Stimulated activated CD8-positive, alpha-beta memory T cell treated with anti-CD3 and anti-CD28 coated beads, Interleukin-4, amount 100 ng/mL, for 4 hours (primary cell): ENCODE measurements at places on chromosomes 5 and 9.

GRCh38 chr9:118269623-118270022 is 565.4 kb downstream of the TLR4 start:
- DNase-seq, result no peak

- no peak for DNase-seq
Measured at GRCh38 chr5:80777347-80778287, 122.8 kb upstream of the DHFR start.

DNA sequence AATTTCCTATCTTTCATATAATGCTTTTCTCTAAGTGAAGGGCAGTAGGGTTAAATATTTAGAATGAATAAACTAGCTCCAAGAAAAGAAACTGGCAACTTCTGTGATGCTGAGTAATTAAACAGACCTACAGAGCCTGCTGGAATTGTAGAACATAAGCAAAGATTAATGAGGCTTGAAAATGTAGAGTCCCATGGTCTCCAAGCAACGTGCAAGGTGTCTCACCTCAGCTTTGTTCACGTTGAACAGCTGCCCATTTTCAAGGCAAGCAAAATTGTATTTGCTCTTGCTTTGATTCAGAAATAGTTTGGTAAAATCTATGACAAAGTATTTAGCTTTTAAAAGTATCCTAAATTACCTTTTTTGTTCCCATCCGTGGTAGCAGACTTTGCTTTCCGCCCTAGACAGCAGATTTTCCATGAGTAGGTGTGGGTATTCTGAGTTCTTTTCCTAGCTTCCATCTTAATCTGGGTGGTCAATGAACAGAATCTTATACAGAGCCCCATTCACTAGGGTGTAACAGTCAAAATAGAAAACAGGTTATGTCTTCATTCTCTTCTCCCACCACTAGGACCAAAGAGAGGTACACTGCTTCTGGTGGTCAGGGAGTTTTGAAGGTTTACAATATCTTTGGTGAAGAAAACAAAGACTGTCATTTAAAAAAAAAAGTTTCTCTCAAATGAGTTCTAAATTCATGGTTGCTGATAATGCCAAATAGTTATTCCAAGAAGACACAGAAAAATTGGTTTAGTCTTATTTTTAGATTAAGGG is 52.1 kb upstream of the TYRP1 start:
- no peak for DNase-seq

- DNase-seq, result no peak
Measured at GRCh38 chr5:113320273-113320780, 114.5 kb downstream of the TSSK1B start.

DNA sequence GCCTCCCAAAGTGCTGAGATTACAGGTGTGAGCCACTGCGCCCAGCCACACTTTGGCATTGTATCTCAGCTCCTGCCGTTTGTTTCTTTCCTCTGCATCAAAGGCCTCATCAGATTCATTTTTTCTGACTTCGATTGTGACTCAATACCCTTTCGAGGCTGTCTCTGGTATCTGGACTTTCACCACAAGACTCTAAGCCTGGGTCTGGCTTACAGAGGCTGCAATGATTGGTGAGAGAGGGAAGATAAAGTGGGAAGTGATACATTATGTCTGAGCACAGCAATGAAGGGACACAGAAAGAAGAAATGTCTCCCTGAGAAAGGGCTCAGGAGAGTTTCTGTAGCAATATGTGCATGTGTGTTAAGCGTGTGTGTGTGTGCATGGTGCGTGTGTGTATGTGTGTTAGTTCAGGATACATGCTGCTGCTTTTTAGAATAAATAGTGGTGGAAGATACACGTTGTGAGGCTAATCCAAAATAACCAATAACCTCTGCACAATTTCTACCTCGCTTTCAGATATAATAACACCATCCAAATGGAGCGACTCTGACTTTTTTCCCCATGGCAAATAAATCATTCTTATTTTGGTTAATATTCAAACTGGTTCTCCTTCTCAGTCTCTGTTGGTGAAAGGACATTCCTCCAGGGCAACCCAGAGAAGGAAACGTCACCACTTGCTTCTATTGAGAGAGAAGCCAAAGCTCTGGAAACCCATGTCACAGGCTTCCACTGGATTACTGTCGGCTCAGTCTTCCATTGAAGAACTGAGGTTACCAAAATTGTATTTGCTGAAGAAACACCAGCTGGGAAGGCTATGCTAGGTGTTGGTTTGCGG is 8.1 kb upstream of the DAB2 start:
- DNase-seq, result no peak

DNA sequence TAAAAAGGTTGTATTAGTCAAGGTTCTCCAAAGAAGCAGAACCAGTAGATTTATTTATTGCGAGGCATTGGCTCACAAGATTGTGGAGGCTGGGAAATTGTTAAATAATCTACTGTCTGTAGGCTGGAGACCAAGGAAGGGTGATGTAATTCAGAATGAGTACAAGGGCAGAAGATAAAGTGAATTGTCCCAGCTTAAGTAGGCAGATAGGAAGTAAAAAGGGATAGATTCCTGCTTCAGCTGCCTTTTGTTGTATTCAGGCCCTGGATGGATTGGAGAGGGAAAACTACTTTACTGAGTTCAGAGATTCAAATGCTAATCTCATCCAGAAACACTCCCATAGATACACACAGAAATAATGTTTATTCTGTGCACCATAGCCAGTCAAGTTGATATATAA is 301.1 kb downstream of the CYLC2 start:
- no peak for DNase-seq

DNA sequence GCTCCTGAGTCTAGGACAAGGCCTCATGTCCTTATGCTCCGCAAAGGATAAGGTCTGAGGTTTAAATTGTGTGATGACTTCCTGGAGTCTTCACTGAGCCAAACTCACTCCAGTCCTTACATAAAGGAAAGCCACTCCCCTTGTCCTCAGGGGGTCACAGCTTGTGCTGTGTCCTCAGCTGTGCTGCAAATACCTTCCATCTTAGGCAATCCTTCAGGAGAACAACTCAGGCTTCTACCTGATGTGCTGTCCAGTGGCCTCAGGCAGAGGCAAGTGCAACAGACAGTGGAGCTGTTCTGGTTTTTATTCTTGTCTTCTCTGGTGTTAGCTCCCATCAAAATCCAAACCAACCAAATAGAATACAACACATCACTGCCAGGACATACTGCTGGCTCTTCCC is 151.5 kb downstream of the TAF11L14 start:
- DNase-seq, result no peak

GRCh38 chr5:107576155-107576554 is 94.6 kb downstream of the EFNA5 start:
- no peak for DNase-seq

DNA sequence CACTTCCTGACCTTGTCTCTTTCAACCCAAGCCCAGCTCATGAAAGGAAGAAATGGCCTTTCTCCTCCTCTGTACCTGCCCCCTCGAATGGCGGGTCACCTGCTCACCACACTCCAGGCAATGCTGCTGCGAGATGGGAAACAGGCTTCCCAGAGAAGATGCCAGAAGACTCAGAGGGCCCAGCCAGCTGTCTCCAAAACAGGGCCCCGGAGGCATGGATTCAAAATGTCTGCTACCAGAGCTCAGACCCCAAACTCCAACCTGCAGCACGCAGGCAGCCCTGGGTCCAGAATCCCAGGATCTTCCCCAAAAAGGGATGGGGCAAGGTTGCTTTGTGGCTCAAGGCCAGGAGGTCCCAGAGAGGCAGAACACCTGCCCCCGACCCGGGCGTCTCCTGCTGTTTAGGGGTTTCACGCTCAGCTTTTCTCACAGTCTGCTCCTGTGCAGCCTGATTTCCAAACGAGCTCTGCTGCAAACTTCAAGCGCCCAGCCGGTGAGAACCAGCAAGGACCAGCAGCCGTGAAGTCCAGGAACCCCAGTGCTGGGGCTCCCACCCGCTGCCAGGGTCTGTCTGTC is 42.5 kb downstream of the VAV2 start:
- no peak for DNase-seq

GRCh38 chr5:95939465-95939864 is 22.2 kb downstream of the ELL2 start:
- no peak for DNase-seq

DNA sequence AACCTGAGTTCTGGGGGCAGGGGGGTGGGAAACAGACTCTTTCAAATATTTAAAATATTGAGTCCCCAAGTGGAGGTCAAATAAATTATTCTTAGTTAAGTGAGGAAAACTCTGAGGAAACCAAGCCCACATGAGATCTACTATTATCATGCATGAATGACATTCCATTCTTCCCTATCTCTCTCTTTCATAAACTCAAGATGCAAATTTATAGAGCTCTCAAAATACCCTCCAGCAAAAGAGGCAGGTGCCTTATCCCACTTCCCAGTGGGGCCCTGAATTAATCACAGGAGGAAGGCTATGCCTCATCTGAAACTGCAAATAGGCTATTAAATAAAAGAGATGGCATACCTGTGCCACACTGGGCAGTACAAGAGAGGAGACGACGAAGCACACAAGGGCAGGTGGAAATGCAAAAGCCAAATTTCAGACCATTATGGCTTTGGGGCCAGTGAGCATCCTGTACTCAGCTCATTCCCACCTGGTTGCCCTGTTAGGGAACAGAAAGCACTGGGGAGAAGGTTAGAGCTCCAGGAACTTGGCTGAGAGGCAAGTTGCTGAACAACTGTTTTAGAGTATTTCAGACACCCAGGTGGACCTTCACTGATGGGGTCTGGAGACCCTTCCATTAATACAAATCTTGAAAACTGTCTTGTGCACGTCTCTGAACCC is 102.2 kb upstream of the EQTN start:
- DNase-seq, result no peak

DNA sequence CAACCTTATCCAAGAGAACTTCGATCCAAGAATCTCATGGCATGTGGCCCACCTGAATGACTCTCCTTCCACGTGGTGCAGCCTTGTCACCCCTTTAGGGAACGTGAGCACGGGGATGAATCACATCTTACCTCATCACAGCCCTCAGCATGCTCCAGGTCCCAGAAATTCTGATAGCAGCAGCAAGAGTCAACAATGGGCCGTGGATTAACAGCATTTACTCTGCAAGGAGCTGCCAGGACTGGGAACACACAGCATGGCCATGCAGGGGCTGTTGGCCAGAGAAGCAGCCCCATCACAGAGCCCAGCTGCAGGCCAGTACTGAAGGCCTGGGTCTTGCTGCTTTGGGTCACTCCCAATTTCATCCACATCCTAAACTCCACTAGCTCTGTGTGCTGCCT is 150.4 kb downstream of the C5orf15 start:
- DNase-seq, result no peak

DNA sequence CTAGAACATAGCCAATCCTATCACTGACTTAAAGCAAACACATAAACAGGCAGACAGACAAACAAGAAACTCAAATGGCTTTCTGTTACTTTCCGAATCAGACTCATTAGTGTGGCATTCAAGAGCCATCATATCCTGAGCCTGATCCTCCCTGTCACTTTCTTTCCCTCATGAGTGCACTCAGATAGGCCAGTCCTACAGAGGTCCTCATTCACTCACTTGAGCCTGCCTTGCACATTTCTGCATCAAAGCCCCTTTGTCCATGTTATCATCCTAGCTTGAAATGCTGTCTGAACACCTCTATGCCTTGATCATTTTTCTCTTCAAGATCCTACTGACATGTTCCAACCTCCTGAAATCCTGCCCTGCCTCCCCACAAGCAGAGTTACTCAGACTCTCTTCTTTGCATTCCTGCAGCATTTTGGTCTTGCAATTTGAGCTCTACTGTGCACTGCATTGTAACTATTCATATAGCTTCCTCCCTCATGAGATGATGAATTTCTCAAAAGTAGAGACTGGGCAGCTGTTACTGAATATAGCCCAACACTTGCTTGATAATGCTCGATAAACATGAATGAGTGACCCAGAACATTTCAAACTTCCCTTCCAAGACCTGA is 126.9 kb downstream of the PALM2AKAP2 start:
- DNase-seq, result no peak

- no peak for DNase-seq
Measured at GRCh38 chr9:94031380-94031779, 52.9 kb upstream of the PTPDC1 start.

- no peak for DNase-seq
Measured at GRCh38 chr5:83368835-83369234, 102.7 kb upstream of the VCAN start.

DNA sequence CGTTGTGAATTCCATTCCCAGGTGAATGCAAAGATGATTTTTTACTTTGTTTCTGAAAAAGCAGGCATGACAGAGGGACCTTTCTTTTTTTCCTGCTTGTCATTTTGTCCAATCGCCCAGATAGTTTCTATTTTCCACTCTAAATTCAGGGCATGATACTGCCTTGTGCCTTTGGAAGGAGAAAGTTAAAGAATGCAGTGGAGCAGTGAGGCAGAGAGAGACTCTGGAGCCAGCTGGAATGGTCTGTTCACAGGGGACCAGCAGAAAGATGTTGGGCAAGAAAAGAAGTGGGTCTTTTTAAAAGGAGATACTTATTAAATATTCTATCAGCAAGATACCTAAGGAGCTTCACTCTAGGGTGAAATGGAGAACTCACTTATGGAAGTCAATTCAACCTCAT is 532.3 kb downstream of the BRINP1 start:
- no peak for DNase-seq

DNA sequence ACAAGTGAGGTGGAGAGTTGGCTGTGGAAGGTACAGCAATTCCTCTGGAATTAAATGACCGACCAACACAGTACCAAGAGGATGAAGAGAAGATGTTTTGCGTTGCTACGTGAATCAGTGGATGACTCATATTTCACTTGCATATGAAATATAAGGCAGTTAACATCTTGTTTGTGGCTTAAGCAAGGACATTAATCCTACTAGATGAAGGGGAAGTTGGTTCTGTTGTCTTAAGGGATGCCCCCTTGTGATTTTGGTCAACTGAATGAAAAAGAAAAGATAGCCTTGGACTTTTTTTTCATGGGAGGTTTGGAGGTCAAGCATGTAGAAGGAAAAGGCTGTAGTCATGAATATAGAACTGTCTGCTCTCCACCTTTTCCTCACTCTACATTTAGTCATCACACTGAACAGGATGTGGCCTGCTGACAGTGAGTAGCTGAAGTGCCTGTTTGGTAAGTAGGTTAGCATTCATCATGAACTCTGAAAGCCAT is 33.9 kb downstream of the VLDLR start:
- DNase-seq, result no peak

- DNase-seq, result no peak
Measured at GRCh38 chr5:39249069-39249468, 29.7 kb upstream of the FYB1 start.

- DNase-seq, result no peak
Measured at GRCh38 chr9:1414711-1415131, 364.6 kb downstream of the DMRT2 start.

GRCh38 chr5:156591631-156592030 is 258.5 kb upstream of the PPP1R2B start:
- DNase-seq, result no peak

GRCh38 chr9:35998333-35998732 is 38.4 kb upstream of the RECK start:
- DNase-seq, result no peak

- no peak for DNase-seq
Measured at GRCh38 chr9:14466828-14467227, 152.9 kb upstream of the NFIB start.
